ENCODE measurements at places on chromosomes 16 and 17.

GRCh38 chr16:64983963-64984362 is 137.9 kb downstream of the CDH11 start:
- DNase-seq, result peak; percentile 34

GRCh38 chr17:57286399-57287105 is 30.2 kb downstream of the MSI2 start:
- peak; percentile 85 for DNase-seq

DNA sequence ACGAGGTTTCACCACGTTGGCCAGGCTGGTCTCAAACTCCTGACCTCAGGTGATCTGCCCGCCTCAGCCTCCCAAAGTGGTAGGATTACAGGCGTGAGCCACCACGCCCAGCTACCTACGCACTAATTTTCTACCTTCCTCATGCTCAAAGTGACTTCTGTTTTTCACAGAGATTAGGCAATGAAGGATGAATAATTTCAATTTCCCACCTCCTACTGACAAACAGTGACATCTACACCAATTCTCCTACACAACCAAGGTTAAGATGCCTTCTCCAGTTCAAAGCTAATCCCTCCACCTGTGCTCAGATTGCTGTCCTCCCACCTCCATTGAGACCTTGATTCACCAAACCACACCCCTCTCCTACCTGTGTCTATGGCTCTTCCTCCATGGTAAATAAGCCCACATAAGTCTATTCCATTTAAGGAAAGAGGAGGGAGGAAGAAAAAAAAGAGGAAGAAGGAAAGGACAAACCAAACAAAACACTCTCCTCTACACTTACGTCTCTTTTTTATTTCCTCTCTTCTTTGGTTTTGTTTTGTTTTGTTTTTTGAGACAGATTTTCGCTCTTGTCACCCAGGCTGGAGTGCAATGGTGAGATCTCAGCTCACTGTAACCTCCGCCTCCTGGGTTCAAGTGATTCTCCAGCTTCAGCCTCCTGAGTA is 5.5 kb upstream of the MED11 start:
- DNase-seq, result no peak

DNA sequence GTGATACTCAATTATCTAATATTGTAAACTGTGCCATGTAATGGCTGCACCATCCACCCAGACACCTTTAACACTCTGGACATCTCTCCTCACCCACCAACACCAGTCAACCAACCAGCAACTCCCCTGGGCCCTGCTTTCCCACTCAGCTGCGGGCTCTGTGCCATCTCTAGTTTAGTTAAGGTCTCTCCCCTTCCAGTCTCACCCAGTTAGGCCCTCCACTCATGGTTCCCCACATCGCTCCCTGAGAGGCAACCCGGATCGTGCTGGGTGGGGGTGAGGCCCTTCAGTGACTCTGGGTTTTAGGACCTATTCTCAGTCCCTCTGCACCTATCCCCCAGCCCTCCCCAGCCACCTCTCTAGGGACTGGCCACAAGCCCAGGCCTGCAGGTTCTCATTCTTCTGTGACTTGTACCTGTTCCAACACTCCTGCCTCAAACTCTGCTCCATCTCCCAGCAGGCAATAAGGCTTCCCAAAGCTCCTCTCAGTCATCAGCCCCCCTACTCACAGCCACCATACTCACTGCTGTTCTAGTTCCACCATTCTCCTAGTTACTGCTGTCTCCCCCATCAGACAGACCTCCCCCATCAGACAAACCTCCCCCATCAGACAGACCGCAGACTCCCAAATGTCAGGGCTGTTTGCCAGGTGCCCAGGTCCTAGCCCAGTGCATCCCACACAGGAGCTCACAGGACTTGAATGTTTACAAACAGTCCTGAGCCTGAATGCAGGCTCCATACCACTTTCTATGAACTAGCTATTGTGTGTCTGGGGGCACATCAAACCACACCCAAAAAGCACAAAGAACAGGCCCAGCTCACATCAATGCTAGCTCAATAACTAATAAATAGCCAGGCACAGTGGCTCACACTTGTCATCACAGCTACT is 2.6 kb downstream of the TK2 start:
- DNase-seq, result no peak

DNA sequence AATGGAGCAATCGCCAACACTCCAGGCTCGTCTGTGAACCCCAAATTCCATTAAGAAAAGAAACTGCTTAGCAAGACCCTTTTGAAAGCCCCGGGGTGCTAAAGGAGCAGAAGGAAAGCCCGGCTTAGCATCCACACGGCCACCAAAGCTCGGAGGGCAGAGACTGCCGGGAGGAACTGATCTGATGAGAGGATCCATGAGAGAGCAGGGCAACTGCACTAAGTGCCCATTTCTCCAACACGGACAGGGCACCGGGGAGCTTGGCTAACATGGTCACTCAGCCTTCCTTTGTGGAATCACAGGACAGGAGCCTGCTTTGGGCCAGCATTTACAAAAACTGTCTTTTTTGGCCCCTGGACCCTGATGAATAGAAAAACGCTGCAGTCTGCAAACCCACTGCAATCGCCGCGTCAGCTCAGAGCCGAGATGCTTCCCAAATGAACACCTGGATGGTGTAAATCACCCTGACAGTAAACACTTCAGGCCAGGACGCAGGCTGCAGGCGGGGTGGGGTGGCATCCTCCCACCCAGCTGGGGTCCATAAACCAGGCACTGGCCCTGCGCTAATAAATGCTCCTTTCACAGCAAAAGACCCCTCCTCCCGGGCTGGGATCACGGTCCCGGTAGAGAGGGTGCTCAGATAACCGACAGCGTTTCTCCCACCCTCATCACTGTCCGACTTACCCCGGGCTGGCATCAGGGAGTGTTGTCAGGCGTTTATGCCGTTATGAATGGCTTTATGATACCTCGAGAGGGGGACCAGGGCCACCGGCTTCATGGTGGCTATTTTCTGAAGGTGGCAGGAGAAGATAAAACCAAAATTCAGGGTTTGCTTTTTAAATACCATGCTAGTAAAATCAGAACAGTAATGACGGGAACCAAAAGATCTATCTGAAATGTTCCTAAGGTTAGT is 299.5 kb downstream of the IRF8 start:
- no peak for DNase-seq

GRCh38 chr16:50185005-50185505 is 31.9 kb downstream of the TENT4B start:
- no peak for DNase-seq

- peak; percentile 81 for DNase-seq
Observed at GRCh38 chr17:42760652-42761581, at the start of gene RAMP2. Gene RAMP2, plus strand, starts transcription at chr17:42761227. Its CDS starts 35 bp downstream, at chr17:42761262.

GRCh38 chr17:39757176-39757662 is 19.5 kb downstream of the GRB7 start:
- no peak for DNase-seq

- no peak for DNase-seq
Observed at GRCh38 chr16:80703131-80704071, 101.0 kb downstream of the CDYL2 start.

GRCh38 chr17:58541249-58541648 is 26.8 kb upstream of the MTMR4 start:
- no peak for DNase-seq

DNA sequence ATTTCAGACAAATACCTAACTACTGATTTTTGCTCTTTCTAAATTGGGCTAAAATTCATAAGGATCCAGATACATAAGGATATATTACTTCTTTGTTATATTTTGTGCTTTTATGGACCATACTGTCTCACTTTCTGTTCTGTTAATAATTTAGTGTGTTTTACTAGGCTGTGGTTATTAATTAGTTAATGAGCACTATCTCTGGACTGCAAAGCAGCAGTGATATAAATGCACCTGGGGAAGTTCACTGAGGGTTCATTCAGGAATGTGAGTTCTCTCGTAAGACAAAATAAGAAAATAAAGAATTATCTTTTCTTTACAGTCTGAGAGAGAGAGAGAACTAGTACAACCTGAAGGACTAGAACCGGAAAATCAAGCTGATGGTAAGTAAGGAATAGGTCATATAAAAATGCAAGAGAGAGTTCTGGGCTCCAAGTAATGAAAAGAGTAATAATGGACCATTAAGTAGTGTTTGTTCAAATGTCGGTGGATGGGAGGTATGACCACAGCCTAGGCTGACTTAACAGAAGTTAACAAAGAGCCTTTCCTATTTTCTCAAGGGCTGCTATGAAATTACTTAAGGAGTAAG is 55.6 kb downstream of the IKZF3 start:
- no peak for DNase-seq

- DNase-seq, result no peak
Observed at GRCh38 chr17:72640415-72641165, 451.9 kb downstream of the SLC39A11 start.

- DNase-seq, result no peak
Observed at GRCh38 chr17:74252211-74252610, 21.8 kb upstream of the DNAI2 start.

Data from retina (tissue), 1 donor.